Epithelial cell of esophagus (primary cell): ENCODE measurements at places on chromosomes 13 and 19.

GRCh38 chr19:46499692-46500091 is 4.0 kb upstream of the PNMA8B start:
- no peak for DNase-seq

DNA sequence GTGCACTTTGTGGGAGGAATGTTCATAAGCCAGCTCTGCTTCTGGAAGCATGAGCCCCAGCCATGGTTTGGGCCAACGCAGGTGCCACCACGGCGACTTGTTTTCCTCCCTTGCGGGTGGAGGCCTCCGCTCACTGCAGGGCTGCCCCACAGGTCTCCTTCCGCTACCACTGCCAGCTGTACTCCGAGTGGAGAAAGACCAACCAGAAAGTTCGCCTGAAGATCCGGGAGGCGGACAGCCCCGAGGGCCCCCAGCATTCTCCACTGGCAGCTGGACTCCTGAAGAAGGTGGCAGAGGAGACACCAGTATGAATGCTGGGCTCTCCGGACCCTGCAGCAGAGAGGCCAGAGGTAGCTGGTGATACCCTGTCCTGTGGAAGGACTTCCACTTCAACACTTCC is 6.5 kb upstream of the HNRNPM start:
- no peak for DNase-seq

GRCh38 chr13:108146642-108147041 is 68.7 kb downstream of the LIG4 start:
- DNase-seq: no peak

- no peak for DNase-seq
Observed at GRCh38 chr13:43797869-43798268, 11.1 kb upstream of the ENOX1 start.

DNA sequence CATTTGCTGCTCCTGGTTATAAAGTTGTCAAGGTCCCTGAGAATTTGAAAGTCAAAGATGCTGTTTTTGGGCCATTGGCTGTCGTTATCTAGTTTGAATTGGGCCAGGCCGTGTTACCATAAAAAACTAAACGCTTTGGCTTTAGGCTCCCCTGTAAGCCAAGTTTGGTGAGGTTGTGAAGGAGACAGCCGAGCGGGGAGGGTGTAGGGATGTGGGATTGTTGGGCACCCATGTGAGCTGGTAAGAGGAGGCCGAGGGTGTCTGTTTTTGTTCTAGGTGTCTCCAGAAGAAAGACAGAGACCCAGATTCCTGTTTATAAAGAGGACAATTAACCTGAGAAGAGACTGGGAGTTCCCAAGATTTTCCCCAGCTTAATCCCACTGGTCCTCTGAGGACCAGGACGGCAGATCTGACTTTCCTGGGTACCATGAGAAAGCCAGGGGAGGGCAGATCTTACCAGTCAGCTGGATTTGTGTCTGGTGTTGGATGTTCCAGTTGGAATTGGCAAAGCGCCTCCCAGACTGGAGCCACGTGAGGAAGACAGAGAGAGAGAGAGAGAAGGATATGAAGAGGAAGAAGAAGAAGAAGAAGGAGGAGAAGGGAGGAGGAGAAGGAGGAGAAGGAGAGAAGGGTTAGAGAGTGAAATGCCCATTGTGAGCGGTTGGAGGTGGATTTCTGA is 25.1 kb downstream of the TMEM255B start:
- no peak for DNase-seq

DNA sequence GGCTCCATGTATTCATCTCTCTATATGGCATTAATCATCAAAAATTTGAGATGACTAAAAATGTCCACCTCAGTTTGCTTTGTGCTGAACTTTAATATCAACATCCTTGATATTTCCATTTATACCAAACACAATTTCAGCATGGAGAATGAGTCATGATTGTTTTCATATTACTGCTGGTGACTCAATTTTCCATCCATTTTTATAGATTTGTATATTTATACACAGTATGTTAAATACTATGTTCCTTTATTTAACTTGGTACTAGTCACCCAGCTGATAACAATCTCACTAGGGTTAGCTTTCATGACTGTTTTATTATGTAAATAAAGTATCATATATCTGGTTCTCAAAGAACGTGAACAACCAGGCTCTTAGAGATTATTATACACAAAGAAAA is 1255.1 kb downstream of the SLITRK1 start:
- peak; percentile 52 for DNase-seq

- DNase-seq: no peak
Observed at GRCh38 chr13:80814541-80814940, 473.6 kb upstream of the SPRY2 start.

- DNase-seq: peak; percentile 34
Observed at GRCh38 chr19:14114854-14115253, 2.7 kb downstream of the PRKACA start.

DNA sequence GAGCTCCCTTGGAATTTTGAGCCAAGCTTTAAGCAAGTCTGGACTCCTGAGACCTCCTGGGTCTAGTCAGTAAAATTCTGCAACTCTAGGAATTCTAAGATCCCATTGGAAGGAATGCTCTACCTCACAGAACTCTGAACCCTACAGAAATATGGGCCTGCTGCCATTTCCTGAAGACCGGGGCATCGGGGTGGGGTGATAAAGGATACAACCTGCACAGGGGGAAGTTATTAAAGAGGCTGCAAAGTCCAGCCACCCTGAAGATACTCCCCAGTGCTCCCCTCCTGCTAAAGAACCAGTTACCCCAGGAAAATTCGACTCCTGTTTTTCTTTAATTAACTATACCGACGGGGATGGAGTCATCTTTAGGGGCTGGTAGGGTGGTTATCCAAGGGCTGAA is 2.4 kb upstream of the PPP1R37 start:
- no peak for DNase-seq

DNA sequence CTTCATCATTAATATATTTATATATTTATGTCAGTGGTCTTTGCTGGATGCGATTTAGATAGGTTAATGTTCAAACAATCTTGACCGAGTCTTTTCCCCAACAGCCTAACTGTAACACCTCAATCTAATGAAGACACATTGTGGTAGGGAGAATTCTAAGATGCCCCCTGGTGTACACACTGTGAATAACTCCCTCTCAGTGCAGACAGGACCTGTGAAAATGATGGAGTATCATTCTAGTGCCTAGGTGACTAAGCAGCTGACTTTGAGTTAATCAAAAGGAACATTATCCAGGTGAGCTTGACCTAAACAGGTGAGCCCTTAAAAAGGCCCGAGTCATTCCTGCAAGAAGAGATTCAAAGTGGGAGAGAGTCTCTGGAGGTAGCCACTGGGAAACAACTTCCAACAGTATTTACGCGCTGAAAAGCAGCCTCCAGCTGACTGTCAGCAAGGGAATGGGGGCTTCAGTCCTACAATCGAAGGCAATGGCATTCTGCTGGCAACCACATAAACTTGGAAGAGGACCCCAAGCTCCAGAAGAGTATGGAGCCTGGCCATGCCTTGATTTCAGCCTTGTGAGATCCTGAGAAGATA is 28.0 kb upstream of the KBTBD7 start:
- DNase-seq: peak; percentile 76

DNA sequence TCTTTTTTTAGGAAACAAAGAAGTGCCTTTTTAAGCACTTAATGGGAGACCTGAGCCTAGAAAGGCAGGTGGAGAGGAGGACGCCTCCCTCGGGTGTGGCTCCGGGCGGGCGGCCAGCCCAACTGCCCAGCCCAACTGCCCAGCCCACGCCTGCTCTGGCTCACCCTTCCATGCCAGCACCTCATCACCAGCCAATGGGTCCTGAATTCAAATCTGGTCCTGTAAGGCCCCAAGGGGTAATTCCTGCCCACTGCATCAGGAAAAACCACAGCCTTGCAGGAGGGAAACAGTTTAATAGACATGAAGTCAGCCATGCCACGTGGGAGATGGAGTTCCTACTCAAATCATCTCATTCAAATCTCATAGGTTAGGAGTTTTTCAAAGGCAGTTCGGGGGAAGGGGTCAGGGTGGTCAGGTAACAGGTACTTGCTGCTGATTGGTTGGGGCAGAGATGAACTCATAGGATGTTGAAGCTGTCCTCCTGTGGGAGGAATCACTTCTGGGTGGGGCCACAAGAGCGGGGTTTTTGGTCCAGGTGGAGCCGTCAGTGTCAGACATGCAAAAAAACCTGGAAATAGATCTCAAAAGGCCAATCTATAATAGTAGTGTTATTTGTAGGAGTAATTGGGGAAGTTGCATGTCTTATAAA is 64.9 kb downstream of the HSPH1 start:
- peak; percentile 84 for DNase-seq

- DNase-seq: peak; percentile 80
Observed at GRCh38 chr13:46551410-46552302, 1.3 kb upstream of the LRCH1 start.

DNA sequence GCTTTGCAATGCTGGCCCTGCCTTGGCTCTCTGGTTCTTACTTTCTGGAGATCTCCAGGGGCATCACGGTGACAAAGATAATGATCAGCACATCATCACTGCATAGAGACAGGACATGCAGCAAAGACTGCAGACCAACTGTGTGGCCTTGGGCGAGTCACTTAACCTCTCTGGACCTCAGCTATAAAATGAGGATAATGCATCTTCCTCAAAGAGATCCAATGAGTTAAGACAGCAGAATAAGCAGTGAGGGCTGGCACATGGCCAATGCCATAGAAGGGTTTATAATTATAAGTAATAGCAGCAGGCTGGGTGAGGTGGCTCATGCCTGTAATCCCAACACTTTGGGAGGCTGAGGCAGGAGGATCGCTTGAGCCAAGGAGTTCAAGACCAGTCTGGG is 2.4 kb downstream of the MAG start:
- no peak for DNase-seq

DNA sequence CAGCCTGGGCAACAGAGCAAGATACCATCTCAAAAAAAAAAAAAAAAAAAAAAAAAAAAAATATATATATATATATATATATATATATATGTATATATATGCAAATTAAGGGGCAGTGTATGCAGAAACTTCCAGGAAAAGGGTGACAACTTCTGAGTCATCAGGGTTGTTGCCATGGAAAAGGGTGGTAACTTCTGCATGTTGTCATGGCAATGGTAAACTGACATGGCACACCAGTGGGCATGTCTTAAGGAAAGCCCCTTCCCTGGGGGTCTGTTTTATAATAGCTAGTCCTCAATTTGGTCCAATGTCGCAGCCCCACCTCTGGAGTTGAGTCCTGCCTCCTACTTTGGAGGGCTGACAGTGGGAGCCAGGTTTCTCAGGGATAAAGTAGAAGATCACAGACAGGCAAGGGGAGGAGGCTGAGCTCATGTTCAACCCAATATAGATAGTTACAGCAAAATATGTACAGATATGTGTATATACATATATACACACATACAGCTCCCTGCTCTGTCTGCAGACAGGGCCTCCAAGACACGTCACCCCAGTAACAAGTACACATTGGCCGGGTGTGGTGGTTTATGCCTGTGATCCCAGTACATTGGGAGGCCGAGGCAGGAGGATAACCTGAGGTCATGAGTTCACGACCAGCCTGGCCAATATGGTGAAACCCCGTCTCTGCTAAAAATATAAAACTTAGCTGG is 7.2 kb upstream of the FCHO1 start:
- peak; percentile 26 for DNase-seq

GRCh38 chr13:100892981-100893380 is 218.4 kb upstream of the TMTC4 start:
- DNase-seq: no peak

DNA sequence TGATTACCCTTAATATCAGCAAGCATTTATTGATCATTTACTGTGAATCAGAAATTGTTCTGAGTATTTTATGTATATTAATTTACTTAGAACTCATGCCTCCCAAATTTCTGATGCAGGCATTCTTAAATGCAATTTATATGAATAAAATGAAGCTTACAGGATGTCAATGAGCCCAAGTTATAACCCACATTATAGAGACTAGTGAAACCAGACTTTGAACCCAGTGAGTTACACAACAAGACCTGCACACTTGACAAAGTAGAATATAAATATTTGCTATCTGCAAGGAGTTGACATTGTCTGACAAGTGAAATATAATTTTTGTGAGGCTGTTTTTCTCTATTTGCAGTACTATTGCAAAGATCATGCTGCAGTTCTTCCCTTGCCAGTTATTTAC is 656.0 kb downstream of the GPC5 start:
- DNase-seq: no peak

- no peak for DNase-seq
Observed at GRCh38 chr13:27628081-27628480, 6.4 kb downstream of the POLR1D start.

DNA sequence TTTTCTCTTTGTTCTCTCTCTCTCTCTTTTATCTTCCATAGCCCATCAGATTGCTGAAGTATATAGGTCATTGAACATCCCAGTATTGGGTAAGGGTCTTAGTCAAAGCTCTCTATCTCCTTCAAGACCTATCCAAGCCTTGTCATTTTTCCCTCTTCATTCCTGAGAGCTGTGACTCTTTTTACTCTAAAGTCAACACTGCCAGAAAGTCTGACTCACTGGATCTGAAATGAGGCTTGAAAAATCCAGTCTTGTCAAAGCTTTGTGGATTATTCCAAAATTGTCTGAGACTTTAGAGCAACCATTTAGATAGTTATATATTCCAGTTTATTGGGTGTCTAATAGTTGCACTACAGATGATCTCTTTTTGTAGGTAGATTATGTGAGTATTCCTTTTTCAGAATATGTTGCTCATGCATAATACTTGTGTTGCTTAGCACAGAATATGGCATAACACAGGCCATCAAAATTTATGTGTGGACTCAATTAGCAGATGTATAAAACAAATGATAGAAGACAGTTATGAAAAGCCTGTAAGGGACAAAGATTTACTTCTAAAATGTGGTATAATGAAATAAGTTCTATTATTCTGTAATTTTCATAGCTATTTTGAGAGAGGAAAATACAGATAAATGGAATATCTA is 389.3 kb upstream of the PCDH9 start:
- peak; percentile 17 for DNase-seq

DNA sequence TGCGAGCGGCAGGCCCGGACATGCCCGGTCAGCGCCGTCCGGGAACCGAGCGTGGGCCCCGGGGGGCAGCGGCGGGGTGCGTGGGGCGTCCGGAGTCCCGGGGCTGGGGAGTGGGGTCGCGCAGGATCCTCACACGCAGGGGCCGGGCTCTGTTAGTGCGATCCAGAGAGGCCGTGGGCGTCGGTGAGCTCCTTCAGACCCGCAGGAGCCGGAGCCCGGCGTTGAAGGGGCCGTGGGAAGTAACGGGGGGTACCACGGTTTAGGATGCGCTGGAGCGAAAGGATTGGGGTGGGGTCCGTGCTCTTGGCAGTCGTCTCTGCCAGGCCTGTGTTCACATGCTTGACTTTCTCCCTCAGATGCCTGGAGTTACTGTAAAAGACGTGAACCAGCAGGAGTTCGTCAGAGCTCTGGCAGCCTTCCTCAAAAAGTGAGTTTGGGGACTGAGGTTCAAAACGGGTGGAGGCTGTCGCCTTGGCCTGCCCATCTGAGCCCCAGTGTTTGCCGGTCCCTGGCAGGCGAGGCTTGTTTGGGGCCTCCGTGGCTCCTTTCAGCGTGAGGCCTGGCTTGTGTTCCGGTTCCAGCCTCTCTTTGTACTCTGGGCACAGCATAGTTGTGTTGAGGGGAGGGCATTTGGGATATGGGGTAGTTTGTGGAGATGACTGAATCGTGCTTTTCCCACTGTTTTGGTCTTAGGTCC is 512 bp downstream of the RPS19 start:
- DNase-seq: no peak
